Endothelial cell of umbilical vein (primary cell): ENCODE measurements at places on chromosomes 1 and 21. TPM values are rescaled to one million over a fixed set of nuclear protein-coding genes. Genes with fewer than 3 reads are reported as not detected.

Gene ISG20L2
- 32.1 and 35.3 TPM in 2 replicates for total RNA-seq

Gene NTMT2
- total RNA-seq, result not detected in 2 replicates

Gene WNT3A
- total RNA-seq, result not detected in 2 replicates

Gene FALEC
- total RNA-seq, result not detected in 2 replicates

Gene IGSF5
- total RNA-seq, result not detected in 2 replicates

Gene KCNQ4
- 0.07 and 0.23 TPM in 2 replicates for total RNA-seq

Gene OR2L2
- 0.07 TPM in 1 of 2 replicates, not detected in the other for total RNA-seq

Gene GJA4
- total RNA-seq, result 22.1 TPM in 2 replicates

Gene ZBTB8A
- 9.1 and 9.6 TPM in 2 replicates for total RNA-seq

Gene BACE2
- total RNA-seq, result 128 and 184 TPM in 2 replicates
